NCI-H1417 (cell line): ENCODE measurements at places on chromosomes 2 and 18.

DNA sequence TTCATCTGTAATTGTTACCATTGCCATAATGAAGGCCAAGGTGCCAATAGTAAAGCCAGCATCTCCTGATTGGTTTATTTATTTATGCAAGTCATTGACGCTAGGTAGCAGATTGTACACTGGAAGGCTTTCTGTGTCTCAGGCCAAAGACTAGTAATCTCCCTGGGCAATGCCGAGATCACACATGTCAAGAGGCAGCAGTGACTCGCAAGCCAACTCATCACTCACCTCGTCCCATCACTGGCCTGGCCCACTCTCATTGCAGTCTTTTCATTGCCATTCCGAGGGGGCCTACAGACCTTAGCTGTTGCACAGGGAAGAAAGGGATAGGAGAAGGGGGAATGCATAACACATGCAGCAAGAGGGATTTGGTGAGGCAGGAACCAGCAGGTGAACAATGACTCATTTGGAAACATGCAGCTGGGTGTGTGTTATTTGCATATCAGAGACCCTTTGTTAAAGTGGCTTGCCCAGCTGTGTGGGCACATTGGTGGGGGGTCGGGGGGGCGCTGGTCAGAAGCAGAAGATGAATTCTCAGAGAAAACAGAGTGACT lies 448.7 kb upstream of the HNRNPA3 start:
- no peak for DNase-seq

DNA sequence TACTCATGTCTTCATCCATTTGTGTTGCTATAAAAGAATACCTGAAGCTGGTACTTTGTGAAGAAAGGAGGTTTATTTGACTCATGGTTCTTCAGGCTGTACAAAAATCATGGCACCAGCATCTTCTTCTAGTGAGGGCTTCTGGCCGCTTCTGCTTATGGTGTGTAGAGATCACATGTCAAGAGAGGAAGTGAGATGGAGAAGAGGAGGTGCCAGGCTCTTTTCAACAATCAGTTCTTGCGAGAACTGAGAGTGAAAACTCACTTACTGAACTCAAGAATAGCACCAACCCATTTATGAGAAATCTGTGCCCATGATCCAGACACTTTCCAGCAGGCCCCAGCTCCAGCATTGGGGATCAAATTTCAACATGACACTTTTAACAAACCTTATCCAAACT lies 30.0 kb upstream of the BARD1 start:
- DNase-seq, result no peak

DNA sequence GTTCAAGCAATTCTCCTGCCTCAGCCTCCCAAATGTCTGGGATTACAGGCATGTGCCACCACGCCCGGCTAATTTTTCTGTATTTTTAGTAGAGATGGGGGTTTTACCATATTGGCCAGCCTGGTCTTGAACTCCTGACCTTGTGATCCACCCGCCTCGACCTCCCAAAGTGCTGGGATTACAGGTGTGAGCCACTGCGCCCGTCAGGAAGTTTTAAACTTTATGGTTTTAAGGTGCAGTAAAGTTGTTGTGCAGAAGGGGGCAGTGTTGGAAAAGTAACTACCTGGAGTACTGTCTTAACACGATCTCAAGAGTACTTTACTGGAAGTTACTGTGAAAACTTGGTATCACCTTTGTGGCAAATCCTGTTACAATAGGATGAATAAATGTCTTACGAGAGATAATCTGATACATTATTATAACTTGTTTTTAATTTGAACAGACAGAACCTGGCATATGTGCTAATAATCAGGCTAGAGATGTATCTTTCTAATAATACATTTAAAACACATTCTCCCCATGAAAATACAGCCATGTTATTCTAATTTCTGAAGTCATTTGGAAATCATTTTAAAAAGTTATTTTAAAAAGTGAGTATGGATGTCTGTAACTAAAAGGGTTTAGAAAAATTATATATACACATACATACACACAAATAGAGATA lies 10.8 kb downstream of the SPDYA start:
- DNase-seq, result peak; percentile 75

GRCh38 chr2:180003559-180003958 lies 3.5 kb downstream of the CWC22 start:
- no peak for DNase-seq

- DNase-seq, result no peak
Measured at GRCh38 chr2:63242747-63243146, 192.1 kb downstream of the OTX1 start.

DNA sequence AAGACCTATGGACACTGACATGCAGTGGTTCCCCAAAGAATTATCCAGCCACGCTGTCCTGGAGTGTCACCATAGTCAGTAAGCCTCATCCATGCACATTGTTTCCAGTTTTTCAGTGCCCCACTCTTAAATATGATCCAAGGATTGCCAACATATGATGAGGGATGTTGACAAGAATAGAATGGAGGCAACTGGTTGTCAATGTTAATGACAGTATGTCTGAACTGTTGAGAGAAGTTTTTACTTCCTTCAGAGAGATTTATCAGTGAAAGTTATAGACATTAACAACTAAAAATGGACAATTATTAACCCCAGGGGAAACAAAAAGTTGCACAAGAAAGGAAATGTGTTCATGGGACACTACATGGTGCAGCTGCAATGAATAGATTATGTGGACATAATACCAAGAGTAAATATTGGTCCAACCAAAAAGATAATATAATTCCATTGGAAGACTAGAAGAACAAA lies 69.9 kb downstream of the CYP26B1 start:
- DNase-seq, result no peak

DNA sequence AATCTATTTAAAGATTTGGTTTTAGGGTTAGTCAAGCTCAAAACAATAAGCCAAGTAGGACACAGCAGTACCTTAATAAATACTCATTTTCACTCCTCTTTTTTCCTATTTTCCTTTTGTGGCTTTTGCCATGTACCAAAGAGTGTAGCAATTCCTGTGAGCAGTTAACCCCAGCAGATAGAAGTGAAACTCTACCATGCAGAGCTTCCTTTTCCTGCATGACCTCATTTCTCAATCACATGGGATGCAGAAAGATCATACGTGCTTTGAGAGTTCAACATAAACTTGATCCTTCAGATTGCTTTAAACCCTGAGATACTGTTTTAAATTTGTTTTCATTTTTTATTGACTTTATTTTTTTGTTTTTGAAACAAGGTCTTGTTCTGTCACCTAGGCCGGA lies 99.1 kb upstream of the ARHGAP15 start:
- DNase-seq, result no peak
